ENCODE measurements at places on chromosomes 7 and 10. TPM values are rescaled to one million over a fixed set of nuclear protein-coding genes. Genes with fewer than 3 reads are reported as not detected.

DDC gene
- total RNA-seq, result 1.9 TPM

SPDYE9 gene
- total RNA-seq, result 2.0 TPM

DNA sequence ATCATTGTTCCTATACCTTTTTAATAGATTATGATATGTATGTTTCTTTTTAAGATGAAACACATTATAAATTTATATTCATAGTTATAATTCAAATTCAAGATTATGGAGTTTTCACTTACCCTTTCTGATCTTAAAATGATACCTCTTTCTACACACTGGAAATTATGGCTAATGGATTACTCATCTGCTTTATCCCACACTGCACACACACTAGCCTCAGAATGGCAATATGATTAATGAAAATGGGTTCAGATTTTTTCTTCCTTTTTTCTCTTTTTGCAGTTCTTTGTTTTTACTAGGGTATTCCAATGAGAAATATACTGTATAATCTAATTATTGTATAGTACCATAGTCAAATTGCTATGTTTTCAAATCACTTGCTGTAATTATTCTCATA lies 82.3 kb upstream of the FZD1 start:
- DNase-seq, result no peak
- H3K27me3 ChIP-seq, result no peaks in the 10 kb centered on the region
- H3K4me1 ChIP-seq, result no peaks in the 10 kb centered on the region
- no peak overlapping the region for H3K27ac ChIP-seq
- no peaks in the 10 kb centered on the region for H3K36me3 ChIP-seq

PHYHIPL gene
- total RNA-seq, result 7.0 TPM

Data from prostate gland (tissue), 2 donors.